ENCODE measurements at places on chromosomes 5 and 9.

DNA sequence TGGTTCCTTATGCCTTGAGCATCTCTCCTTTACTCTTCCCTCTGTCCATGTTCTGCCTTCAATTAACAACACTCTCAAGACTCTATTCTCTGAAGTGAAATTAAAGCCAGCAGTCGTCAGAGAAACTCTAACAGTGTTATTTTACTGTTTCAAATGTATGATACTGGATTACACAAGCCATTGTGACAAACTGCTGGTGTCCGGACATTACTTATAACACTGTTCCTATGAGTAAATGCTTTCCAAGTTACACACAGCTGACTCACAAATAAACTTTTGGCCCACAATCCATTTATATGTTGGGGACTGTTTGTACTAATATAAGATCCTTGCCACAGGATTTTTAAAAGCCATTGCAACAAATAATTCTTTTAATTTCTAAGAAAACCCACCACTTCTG, 63.2 kb upstream of the GHR start:
- DNase-seq = no peak

GRCh38 chr9:137350696-137351584, 48.9 kb upstream of the NRARP start:
- DNase-seq = no peak

GRCh38 chr9:124676159-124676551, 95.0 kb downstream of the NR6A1 start:
- no peak for DNase-seq

DNA sequence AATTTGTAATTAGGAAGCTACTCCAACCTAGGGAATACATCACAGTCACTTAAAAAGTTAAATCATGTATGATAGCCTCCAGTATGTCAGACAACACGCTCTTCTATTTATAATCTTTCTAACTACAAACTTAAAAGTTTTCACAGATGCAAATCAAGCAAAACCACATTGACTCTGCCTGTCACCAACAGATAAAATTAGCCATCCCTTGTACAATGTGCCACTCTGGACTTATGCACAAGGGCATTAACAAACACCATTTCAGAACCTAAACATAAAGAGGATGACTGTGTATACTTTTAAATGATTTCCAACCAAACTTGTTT, 14.7 kb downstream of the ERP44 start:
- no peak for DNase-seq

DNA sequence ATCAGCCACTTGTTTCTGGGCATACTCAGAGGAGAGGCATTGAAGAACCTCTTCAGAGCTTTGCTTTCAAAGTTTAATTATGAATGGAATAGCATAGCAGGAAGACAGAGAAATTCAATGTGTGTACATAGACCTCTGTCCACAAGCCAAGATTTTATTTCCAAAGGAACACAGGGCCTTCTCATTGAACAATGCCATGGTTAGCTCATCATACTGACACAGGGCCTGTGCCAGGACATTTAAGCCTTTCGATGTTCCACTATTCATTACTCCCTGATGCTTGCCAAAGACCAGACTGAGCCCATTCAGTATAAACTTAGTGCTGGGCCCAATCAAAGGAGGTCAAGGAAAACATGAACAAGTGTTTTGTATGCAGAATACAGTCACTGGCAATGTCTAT, 280.8 kb downstream of the FBXL17 start:
- no peak for DNase-seq

DNA sequence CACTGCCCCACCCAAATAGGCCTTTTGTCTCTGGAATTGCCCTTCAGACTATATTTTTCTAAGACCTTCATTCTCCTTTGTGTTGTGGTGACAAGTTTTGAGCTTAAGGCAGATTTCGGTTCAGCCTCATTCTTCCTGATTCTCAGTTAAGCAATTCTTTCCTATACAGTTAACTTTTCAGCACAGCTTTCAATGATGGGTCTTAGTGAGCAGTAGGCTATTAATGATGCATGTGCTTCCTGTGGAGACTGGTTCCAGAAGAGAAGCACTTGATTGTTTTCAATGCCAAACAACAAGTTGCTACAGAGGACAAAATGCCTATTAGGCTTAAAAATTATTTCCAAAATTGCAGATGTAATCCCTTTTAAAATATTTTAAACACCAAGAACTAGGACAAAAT, 47.7 kb upstream of the TLX3 start:
- DNase-seq = no peak

DNA sequence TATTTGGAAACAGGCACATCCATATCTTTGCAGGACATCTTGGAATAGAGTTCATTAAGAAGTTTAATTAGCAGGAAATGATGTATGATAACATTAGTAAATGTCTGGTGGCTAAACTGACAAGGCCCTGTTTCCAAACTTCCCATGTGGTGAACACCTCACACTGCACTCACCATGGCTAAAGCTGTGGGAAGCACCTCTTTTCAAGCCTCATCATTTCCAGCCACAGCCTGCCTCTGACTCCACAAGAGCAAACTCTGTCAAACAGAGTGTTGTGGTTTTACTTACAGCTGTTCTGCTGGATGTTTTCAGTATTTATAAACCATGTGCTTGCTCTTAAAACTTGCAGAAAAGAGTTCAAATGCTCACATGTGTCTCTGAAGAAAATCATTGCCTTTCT, 14.9 kb upstream of the NDUFB6 start:
- DNase-seq = no peak

DNA sequence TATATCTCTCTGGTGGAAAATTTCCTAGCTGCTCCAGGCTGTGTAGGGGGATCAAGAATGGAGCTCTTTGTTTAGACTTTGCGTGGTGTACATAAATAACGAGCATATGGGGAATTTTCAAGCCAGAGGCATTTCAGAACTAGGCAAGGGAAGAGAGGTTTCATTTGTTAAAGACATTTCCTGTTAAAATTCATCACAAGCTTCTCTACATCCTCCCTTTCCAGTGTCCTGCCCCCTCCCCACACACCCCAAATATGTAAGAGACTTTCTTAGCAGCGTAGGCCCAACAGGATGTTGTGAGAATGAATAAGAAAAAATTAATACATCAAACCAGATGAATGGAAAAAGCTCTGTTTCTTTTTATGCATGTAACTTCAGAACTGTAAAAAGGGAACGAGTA, 150.3 kb downstream of the GPBP1 start:
- no peak for DNase-seq

GRCh38 chr9:113932906-113933584, 56.9 kb downstream of the ZNF618 start:
- no peak for DNase-seq

DNA sequence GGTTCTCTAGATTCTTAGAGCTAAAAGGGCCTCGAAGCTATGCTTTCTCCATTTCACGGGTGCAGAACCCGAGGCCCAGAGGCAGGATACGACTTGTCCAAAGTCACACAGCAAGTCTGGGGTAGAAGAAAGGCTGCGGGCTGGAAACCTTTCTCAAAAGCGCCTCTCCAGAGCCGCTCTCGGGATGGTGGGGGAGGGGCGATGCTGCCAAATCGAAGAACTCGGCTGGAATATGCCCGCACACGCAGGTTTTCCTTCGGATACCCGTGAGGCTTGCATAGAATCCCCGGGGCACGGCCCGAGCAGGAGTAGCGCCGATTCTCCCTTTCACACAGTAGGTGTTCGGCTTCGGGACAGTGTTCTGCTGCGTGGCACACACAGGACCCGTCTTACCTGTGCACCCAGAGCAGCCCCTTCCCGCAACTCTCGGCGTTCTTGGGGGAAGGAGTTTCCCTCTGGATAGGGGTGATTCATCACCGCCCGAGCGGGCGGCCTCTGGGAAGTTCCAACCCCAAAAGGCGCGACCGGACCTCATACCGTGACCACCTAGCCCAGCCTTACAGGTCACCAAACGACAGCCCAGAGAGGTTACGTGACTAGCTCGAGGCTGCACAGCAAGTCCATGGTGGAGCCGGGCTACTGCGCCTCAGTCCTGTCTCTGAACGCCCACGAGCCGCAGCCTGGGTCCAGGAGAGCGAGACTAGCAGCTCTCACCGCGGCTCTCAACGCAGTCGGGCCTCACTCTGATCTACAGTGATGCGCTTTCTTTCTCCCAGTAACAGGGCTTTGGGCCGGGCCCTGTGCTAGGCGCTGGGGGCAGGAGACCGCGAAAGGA, 4.1 kb downstream of the PAX5 start:
- no peak for DNase-seq

DNA sequence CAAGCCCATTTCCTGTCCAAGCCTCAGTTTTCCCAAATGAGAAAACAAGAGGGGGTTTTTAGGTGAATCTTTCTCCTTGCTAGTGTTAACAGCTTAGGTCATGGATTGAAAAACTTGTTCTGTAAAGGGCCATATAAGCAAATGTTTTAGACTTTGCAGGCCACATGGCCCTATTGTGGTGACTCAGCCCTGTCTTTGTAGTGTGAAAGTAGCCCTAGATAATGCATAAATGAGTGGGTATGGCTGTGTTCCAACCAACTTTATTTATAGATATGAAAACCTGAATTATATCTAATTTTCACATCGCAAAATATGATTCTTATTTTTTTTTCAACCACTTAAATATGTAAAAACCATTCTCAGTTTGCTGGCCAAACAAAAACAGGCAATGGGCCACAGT, 6.9 kb upstream of the BARX1 start:
- no peak for DNase-seq

DNA sequence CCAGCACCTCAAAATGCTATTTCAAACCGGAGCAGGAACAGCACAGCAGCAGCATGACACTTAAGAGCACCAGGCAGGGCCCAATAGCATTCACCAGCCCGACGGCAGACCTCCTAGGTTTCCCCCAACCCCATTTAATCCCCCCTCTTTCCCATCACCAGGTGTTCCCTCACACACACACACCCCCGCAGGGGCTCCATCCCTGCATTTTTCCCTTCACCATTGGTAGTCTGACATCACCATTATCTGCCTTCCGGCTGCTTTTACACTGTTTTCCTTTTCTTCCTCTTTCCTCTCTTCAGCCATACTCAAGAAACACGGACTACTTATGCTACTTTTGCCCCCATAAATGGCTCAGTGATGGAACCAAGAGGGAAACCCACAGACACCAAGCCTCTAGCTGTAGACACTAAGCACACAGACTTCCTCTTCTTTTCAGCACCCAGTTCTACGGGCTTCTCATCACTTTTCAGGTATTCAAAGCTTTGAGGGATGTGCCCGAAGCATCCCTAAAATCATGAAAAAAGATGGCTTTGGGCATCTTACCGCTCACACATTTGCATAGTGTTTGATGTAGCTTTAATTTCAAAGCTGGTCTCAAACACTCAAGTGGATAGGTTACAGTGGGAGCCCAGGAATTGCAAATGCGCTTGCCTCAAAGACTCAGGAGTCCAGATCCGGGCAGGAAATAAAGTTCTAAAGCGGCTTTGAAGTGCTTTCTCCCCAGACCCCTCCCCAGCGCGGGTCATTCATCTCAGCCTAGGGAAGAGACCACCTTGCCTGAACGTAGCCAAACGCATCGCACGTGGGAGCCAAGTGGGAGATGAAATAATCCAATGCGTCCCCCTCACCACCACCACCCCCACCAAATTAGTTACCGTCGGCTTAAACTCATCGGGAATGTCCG, 141.5 kb downstream of the TSSK1B start:
- no peak for DNase-seq

DNA sequence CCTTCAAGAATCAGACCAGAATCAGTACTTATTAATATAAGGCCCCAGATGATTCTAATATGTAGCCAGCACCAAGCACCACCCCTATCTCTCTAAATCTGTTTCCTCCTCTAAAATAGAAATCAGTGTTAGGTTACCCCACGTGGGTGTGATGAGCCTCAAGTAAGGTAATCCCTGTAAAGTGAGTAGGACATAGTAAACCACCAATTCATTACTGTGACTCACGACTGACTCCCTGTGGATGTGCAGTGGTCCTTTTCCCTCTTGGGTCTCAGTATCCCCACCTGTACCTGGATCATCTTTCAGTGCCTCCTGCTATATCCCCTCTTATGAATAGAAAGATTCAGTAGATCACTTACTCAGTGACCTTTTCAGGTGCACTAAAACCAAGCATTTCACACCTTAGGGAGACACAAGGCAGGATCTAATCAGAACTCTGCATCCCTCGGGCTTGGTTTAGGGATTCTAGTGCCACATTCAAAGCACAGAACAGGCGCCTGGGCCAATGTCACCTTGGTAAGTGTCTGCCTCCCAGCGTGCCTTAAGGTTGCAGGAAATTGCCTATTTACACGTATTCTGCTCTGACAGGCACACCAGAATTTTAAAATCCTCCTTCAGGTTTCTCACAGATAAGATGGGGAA, 12.2 kb upstream of the ALDH1B1 start:
- no peak for DNase-seq

- no peak for DNase-seq
Measured at GRCh38 chr5:148237785-148238417, 424 bp upstream of the MARCOL start.

GRCh38 chr5:90308787-90309585, 100.6 kb downstream of the CETN3 start:
- no peak for DNase-seq

DNA sequence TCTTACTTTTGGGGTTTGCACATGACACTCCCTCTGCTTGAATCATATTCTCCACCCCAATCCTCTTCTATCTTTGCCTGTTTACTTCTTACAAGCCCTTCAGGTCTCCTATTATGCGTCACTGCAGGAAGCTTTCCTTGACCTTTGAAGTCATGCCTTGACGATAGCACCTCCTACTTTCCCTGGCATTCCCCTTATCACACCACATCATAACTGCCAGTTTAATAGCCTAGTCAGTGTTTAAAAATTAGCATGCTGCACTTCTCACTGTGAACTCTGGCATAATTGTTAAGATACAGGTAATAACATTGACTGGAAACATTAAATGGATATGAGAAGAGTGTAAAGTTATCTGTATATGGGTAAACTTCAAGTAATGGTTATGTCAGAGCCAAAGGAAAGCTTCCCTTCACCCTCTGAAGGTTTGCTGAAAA, 37.1 kb upstream of the CEP120 start:
- DNase-seq = no peak

DNA sequence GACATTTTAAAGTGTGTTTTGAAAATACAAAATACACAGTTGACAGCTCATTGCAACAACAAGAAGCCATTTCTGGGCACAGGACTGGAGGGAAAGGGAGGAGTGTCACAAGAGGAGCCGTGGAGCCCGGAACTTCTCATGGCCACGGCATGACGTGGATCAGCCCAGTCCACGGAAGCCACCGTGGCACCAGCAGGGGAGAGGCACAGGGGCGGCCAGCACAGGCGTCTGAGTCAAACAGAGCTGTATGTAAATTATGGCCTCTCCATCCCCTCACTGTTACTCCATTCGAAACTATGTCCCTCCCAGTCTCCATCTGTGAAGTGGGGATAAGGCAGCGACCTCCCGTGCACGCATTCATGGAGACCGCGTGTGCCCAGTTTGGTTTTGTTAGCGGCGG, 165.6 kb upstream of the IRX2 start:
- DNase-seq = no peak

GRCh38 chr5:79793722-79794121, 104.1 kb downstream of the CMYA5 start:
- no peak for DNase-seq

GRCh38 chr9:35482071-35482470, 7.8 kb upstream of the RUSC2 start:
- no peak for DNase-seq

GRCh38 chr5:139402561-139403158, 1.2 kb downstream of the SPATA24 start:
- no peak for DNase-seq

Measured in CD4-positive, alpha-beta T cell treated with Interleukin-15 for 1 hour (primary cell).